Esophagus muscularis mucosa (tissue), 4 donors: ENCODE measurements at places on chromosomes 6 and 20. TPM values are rescaled to one million over a fixed set of nuclear protein-coding genes. Genes with fewer than 3 reads are reported as not detected.

GRCh38 chr6:42393339-42393738, 58.4 kb downstream of the TRERF1 start:
- H3K4me1 ChIP-seq: peaks cover 5% of the 10 kb centered on the region
- no peak for DNase-seq
- H3K36me3 ChIP-seq: no peaks in the 10 kb centered on the region
- H3K27ac ChIP-seq: no peak overlapping the region
- H3K4me3 ChIP-seq: no peak overlapping the region
- H3K27me3 ChIP-seq: no peaks in the 10 kb centered on the region

- no peaks in the 10 kb centered on the region for H3K27me3 ChIP-seq
- DNase-seq: peak; percentile 39
- no peak overlapping the region for H3K27ac ChIP-seq
- H3K4me3 ChIP-seq: no peak overlapping the region
Measured at GRCh38 chr20:21133404-21133803, 7.5 kb downstream of the KIZ start.

DNA sequence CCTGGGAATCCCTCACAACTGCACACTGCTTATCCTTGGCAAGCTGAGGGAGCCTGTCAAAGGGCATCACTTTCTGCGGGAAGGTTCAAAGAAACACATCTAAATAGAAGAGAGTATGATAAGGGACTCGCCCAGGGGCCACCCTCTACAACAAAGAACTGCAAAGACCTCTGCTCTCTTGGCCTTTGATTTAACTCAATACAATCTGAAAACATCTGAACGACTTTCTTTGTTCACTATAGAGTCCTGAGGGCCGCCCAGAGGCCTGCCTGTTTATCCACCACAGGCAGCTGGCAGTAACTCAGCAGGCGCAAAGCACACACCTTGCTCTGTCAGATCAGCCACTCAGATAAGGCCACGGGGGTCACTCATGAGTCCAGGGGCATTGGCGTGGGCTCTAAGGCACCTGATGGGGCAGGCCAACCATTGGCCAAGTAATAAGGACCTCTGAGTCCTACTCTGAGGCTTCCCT, 139.3 kb downstream of the UNC5CL start:
- DNase-seq: no peak
- H3K27ac ChIP-seq: no peak overlapping the region
- H3K4me1 ChIP-seq: peaks cover 19% of the 10 kb centered on the region

DNA sequence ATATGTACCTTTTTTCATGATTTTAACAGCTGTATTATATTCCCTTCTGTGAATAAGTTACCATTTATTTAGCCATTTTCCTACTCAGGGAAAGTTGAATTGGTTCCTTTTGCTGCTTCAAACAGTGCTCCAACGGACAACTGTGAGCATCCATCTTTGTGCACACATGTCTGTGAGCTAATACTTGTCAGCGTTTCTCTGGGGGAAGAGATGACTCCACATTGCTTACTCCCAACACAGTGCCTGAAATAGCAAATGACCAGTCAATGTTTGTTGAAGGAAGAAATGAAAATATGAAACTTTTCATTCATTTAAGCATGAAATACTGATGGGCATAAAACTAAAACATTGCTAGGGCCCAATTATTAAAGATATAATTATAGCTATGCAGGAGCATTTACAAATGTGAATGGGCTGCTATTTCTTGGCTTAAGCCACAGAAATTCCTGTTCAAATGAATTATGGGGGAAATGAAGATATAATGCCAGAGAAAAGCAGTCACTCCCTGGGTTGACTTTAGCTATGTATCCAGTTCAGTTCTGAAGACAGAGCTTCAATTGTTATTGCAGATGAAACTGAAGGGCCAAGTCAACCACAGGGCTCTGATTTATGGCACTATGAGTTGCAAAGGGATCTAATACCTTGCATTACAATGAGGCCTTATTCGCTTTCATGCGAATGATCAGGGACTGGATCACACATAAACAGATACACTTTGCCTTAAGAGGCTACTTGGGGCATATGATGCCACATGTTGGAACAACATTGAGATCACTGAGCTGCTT, 47.4 kb upstream of the FOXC1 start:
- peak; percentile 7 for DNase-seq
- H3K4me3 ChIP-seq: no peak overlapping the region
- no peaks in the 10 kb centered on the region for H3K36me3 ChIP-seq
- no peaks in the 10 kb centered on the region for H3K4me1 ChIP-seq
- H3K27ac ChIP-seq: no peak overlapping the region
- H3K27me3 ChIP-seq: no peaks in the 10 kb centered on the region

DNA sequence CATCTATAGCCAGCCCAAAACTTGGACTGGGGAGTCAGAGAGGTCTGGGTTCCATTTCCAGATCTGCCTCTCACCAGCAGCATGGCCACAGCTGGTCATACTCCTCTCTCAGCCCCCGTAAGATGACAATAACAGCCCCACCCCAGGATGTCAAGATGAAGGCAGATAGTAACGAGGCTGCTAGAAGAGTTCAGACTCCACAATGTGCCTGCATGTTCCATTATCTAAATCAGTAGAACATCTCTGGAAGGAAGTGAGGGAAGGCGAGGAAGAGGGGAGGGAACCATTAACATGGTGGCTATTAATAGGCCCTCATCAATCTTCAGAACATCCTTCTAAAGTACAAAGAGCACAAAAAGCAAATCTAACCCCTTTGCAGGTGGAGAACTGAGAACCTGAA, 98.0 kb upstream of the KCNG1 start:
- no peaks in the 10 kb centered on the region for H3K27me3 ChIP-seq
- H3K4me3 ChIP-seq: no peak overlapping the region
- no peaks in the 10 kb centered on the region for H3K36me3 ChIP-seq
- peaks cover 43% of the 10 kb centered on the region for H3K4me1 ChIP-seq
- no peak overlapping the region for H3K27ac ChIP-seq

DNA sequence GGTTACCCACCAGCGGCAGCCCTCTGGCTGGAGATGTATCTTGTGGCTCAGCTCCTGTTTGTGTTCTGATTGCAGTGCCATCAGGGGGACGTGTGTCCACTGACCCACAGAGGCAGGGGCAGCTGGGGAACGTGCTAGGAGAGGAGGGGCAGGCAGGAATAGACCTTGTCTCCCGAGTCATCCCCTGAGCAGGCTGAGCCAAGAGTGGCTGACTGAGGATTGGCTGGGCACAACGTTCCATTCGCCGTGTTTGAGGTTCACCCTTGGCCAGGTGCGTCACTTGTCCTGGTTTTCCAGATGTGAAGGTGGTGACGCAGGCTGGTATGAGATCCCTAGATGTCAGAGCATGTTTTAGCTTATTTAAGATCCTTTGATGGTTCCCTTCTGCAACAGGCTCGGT, 57.7 kb downstream of the ADNP start:
- H3K27me3 ChIP-seq: no peaks in the 10 kb centered on the region
- peaks cover 12% of the 10 kb centered on the region for H3K36me3 ChIP-seq
- no peak overlapping the region for H3K4me3 ChIP-seq
- H3K27ac ChIP-seq: no peak overlapping the region
- no peaks in the 10 kb centered on the region for H3K4me1 ChIP-seq
- DNase-seq: no peak

Gene ENPP1
- 20.7 TPM for total RNA-seq

Gene FAM217A
- not detected for total RNA-seq

Gene SLC35D3
- total RNA-seq: not detected

Gene PGC
- 0.92 TPM for total RNA-seq

Gene CEP43
- 8.9 TPM for total RNA-seq
